ENCODE measurements at places on chromosomes 3 and 15.

- no peak for DNase-seq
These were observed 10.8 kb downstream of the CDAN1 start for GRCh38 chr15:42726114-42726513.

GRCh38 chr15:32994810-32995424 is 199.6 kb downstream of the FMN1 start:
- DNase-seq = no peak

GRCh38 chr3:59885899-59886400 is 836.1 kb upstream of the CFAP20DC start:
- DNase-seq = peak; percentile 26

DNA sequence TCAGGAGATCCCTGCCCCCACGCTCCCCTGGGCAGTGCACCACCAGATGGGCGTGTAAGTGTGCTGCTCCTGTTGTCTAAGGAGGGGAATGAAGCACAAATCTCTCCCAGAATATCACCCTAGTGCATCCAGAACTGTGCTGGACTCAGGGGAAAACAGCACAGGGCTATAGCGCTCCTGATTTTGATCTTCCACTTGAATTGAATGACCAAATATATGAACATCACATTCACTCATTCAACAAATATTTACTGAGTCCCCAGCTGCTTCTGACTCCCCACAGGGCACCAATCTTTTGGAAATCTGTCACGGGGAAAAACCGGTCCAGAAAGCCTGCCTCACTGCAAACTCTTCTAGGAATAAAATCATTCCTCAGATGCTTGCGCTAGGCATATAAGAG is 2.4 kb downstream of the CPLX3 start:
- DNase-seq = no peak

DNA sequence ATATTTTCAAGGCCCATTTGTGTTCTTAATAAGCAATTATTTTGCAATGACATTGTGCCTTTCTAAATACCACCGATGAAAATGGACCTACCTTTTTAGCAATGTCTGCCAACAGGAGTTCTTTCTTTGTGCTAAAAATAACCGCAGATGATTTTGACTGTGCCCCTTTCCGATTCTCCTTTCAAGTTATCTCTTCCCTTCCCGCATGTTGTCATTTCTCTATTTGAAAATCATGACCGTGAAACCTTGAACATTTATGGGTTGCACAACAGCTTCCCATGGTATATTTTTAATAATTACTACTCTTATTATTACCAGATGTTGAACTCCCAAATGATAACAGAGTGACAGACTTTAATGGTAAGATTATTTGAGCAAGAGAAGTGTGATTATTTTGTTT is 10.3 kb upstream of the ETFA start:
- no peak for DNase-seq

GRCh38 chr3:193853511-193854219 is 260.7 kb downstream of the OPA1 start:
- no peak for DNase-seq

DNA sequence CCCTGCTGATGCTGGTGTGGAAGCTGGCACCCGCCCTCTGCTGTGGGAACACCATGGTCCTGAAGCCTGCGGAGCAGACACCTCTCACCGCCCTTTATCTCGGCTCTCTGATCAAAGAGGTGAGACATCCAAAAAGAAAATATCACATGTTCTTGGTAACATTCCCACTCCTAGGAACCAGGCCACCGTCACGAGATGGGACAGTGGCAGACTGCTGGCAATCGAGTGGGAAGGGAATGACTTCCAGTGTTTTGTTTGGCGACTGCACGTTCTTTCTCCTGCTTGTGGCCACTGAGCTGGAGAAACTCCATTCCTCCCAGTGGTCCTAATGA is 14.3 kb downstream of the ALDH1A3 start:
- no peak for DNase-seq

DNA sequence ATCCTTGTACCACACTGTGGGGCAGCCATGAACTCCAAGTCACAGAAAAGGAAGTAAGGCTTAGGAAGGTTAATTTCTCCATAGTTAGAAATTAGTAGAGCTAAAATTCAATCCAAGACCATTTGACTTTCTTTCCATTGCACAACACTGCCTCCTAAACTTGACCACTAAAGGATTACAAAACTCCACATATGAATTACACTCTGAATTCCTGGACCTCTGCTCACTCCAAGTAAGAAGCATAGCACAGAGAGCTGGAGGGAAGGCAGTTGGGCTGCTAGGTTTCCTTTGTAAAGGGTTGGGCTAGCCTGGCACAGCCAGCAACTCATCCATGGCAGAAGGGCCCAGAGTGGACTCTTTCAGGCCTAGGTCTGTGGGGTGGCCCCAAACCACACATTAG is 134.4 kb downstream of the MYLK start:
- no peak for DNase-seq

GRCh38 chr15:66901336-66902100 is 163.9 kb upstream of the SMAD3 start:
- no peak for DNase-seq

DNA sequence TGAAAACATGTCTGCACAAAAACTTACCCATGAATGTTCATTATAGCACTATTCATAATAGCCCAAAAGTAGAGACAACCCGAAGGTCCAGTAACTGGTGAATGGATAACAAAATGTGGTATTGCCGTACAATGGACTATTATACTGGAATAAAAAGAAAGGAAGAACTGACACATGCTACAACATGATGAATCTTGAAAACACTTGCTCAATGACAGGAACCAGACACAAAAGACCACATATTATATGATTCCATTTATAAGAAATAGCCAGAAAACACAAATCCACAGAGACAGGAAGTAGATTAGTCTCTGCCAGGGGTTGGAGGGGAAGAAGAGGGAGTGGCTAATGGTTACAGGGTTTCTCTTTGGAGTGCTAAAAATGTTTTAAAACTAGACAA is 18.3 kb downstream of the SHC4 start:
- DNase-seq = no peak

GRCh38 chr15:98071786-98072185 is 111.3 kb downstream of the ARRDC4 start:
- DNase-seq = no peak

GRCh38 chr15:84725001-84725491 is 9.1 kb upstream of the SEC11A start:
- no peak for DNase-seq

- no peak for DNase-seq
These were observed 48.0 kb upstream of the TPRG1 start for GRCh38 chr3:189123595-189124387.

- DNase-seq = peak; percentile 68
These were observed at the start of gene CTSH for GRCh38 chr15:78944669-78945407. Gene CTSH, minus strand, starts transcription at chr15:78945046. Its CDS starts 65 bp downstream, at chr15:78944981.

DNA sequence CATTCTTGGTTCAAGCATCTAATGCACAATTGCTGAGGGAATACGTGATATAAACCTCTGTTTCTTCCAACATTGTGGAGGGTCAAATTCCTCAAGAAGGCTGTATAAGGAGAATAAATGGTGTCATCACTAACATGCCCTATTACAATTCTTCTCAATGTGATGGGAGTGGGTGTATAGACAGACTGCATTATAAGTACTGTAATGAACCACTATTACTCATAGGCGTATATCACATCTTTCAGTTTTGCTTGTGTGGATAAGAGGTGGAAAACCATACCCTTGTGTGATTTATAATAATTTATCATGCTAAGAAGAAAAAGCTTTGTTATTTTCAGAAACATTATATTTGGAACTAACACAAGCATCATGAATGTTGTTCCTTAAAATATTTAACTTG is 35.3 kb upstream of the BBX start:
- DNase-seq = no peak

- DNase-seq = no peak
These were observed 80.6 kb downstream of the MEIS2 start for GRCh38 chr15:37019479-37020433.

- peak; percentile 17 for DNase-seq
These were observed at the start of gene SLC35G2 for GRCh38 chr3:136818769-136819391. Gene SLC35G2, plus strand, starts transcription at chr3:136819126. Its CDS starts 35,335 bp downstream, at chr3:136854461.

DNA sequence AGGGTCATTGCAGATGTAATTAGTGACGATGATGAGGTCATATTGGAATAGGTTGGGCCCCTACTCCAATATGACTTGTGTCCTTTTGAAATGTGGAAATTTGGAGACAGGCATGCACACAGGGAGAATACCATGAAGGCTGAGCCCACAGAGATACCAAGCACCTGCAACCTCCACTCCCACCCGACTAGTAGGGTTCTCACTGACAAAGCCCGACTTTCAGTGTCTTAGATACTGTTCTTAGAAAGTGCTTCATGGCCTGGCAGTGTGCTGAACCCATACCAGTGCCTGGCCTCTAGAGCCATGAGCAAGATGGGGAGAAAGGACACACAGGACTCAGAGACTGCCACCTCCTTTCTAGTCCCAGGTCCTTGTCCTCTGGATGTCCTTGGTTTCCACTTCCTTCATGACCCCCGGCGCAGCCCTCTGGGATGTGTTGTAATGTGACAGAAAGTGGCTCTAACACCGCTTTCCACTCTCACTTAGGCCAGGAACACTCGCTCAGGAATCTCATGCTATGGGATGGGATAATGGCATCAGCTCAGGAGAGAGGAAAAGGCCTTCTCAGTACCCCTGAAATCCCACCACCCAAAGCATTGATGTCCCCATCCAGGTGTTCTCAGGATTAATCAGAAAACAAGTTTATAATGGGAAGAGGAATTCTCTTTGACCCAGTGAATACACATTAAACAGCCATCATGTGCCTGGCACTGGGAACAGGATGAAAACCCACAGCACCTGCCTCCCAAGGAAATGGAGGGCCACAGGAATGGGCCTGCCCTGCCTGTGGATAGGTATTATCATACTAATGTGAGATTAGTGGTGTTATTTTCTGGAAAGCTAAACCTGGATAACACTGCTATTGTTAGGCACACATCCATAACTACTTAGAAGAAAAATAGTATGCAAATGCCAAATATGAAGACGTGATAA is 59.9 kb downstream of the RPL39L start:
- DNase-seq = no peak

GRCh38 chr3:73893089-73893488 is 268.3 kb upstream of the PDZRN3 start:
- no peak for DNase-seq

- no peak for DNase-seq
These were observed 125.1 kb downstream of the TIGIT start for GRCh38 chr3:114418724-114419543.

- peak; percentile 50 for DNase-seq
These were observed 604 bp downstream of the LTK start for GRCh38 chr15:41512940-41513505.

- DNase-seq = no peak
These were observed 25.7 kb downstream of the AMOTL2 start for GRCh38 chr3:134348524-134348923.

- no peak for DNase-seq
These were observed 32.3 kb downstream of the PARP16 start for GRCh38 chr15:65254356-65254755.

DNA sequence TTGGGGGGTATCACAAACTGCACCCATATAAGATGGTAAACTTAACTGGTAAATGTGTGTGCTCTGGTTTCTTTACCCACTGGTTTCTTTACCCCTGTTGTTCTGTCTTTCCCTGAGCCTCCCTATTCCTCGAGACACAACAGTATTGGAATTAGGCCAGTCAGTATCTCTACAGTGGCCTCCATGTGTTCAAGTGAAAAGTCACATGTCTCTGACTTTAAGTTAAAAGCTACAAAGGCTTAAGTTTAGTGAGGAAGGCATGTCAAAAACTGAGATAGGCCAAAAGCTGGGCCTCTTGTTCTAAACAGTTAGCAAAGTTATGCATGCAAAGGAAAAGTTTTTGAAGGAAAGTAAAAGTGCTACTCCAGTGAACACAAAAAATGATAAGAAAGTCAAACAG is 513.3 kb downstream of the ROBO2 start:
- no peak for DNase-seq

GRCh38 chr3:11226042-11226370 is 46.2 kb upstream of the ATG7 start:
- DNase-seq = no peak

DNA sequence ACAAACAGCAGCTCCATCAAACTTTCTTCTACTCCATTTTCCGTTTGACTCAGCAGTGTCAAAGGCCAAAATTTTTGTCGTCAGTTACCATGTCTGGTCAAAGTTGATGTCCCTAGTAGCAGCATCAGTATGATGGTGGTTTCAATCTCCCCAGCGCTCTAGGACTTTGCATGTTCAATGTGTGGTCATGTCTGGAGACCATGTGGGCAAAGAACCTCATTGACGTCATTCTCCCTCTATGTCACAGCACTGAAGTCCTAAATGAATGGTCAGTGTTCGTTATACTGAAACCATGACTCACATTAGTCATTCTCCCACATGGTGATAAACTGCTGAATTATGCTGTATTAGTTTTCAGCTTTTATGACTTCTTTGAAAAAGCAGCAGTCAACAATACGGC is 23.2 kb downstream of the SHC4 start:
- no peak for DNase-seq

- no peak for DNase-seq
These were observed 1517.1 kb downstream of the SI start for GRCh38 chr3:163561151-163561550.

DNA sequence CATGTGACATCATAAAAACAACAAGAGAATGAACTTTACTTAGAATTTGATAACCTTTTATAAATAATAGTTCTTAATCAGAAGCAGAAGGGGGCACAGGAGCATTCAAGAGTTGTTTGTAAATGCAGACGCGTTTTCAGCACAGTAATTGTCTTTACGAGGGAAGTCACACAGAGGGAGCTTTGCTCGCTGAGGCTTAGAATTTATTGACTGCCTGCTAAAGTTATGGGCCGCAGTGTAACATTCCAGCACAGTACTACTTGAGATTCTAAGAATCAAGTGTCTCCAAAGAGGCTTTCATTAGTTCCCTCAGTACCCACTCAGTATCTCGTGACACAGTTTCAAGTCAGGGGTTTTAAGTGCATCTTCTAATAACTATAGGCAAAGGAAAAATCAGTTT is 288.7 kb downstream of the NR2F2 start:
- DNase-seq = no peak

GRCh38 chr3:56205406-56205805 is 262.9 kb downstream of the ERC2 start:
- DNase-seq = no peak

- DNase-seq = no peak
These were observed 17.5 kb downstream of the SLC12A8 start for GRCh38 chr3:125194849-125195601.

- no peak for DNase-seq
These were observed 110.5 kb downstream of the SAMMSON start for GRCh38 chr3:70110066-70110465.

DNA sequence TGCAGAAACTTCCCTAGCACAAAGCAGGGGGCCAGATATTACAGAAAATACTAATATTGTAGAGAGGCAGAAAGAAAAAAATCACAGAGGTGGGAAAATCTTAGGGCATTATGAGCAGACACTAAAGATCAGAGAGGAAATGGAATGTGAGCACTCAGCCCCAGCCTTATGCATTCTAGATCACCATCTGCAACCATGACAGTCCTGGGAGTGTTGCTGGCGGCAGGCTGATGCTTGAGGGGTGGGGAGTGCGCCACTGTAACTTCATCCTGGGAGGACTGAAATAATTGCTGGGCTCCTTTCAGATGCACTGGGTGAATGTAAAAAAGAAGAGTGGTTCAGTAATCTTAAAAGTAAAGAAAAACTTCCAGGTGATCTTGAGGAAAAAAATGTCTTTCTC is 427.6 kb upstream of the SEMA6D start:
- DNase-seq = no peak

Data from T-helper 2 cell (primary cell).